ENCODE measurements at places on chromosomes 5 and 9.

- DNase-seq: no peak
These were observed 665.0 kb upstream of the RIOK2 start for GRCh38 chr5:97847920-97848631.

DNA sequence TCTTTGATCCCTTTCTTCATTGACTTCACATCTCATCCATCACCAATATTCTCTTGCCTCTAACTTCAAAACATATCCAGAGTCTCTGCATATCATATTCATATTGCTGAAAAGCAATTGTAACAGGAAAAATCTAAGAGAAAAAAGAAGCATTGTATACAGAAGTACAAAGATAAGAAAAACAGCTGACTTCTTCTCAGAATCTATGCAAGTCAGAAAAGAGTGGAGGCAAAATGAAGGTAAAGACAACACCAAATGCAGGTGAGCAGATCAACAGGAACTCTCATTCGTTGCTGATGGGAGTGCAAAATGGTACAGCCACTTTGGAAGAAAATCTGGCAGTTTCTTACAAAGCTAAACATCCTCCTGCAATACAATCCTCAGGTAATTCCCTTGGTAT lies 155.6 kb downstream of the PHF2 start:
- DNase-seq: peak; percentile 4

DNA sequence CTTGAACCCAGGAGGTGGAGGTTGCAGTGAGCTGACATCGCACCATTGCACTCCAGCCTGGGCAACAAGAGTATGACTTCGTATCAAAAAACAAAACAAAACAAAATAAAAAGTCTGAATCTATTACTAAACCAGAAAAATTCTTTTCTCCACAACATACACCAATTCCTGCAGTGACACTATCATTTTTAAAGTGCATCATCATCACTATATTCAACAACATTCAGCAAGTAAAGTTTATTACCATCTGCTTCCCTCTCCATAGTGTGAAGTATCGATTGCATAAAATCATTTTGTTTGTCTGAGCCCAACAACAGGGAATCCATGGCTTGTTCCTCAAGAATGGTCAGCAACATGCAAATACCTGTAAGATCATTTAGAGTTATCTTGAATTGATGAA lies 20.4 kb downstream of the SETX start:
- no peak for DNase-seq

GRCh38 chr9:111405701-111406100 lies 75.7 kb upstream of the OR2K2 start:
- no peak for DNase-seq

- no peak for DNase-seq
These were observed 11.6 kb downstream of the FCN2 start for GRCh38 chr9:134892221-134892620.

DNA sequence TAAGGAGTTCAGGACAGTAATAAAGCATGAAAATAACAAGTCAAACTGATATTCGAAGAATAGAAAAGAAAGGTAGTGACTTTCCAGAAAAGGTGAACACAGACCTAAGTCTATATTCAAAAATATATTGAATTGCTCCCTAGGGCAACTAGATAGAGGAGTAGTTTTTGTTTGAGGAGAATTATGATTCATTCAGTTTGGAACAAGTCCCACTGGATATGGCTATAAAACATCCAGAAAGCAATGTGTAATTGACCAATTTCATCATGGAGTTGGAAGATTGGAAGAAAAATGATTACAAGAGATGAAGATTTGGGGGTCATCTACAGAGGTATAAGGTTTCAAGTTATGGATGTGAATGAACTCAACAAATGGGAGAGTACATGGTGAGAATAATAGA lies 117.5 kb upstream of the ZNF462 start:
- DNase-seq: no peak

DNA sequence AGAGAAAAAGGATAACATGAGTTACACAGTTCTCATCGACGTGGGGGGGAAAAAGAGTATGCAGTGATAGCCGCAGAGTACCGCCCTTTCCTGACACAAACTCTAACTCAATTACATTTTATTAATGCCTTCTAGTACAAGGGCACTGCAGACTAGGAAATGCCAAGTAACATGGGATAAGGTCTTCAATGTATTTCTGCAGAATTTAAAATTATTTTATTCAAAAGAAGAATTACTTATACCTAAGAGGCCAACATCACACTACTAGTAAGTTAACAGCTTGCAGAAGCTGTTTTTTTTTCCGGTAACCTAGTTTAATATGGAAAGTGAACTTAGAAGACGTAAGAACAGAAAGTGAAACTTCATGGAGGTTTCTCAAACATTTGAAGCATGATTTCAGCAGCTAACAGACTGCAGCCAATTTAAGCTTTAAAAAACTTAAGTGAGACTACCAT lies 3.9 kb downstream of the SETX start:
- no peak for DNase-seq

DNA sequence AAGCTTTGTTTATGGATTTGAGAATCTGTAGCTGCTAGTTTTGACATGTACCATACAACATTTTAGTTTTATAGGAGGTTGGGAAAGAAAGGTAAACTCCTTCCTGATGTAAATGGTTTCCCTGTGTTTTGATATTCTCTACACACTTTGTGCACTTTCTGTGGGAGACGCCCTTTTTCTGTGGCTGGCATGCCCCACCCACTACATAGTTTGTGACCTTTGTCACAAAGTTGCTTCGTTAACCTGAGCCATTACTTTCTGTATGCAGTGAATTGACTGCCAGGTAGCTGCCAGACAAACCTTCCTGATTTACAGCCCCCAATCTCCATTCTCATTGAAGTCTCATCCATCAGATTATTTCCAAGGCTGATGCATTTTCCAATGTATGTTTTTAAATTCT lies 90.6 kb downstream of the NLN start:
- no peak for DNase-seq

GRCh38 chr9:26971721-26972120 lies 15.5 kb downstream of the IFT74 start:
- DNase-seq: no peak

DNA sequence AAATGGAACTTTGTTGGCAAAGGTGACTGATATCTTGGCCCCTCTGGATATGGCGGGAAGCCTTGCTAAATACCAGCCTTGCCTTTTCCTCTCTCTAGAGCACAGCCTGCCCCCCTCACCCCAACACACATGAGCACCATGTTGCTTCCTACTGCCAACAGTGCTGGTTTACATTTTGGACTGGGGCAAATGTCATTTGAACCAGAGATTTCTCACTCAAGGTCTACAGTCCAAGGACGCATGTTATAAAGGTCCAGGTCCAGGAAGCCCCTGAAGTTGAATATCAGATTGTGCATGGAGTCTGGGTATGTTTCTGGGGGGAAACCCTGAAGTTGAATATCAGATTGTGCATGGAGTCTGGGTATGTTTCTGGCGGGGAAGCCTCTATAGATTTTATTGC lies 19.9 kb downstream of the NEURL1B start:
- no peak for DNase-seq

DNA sequence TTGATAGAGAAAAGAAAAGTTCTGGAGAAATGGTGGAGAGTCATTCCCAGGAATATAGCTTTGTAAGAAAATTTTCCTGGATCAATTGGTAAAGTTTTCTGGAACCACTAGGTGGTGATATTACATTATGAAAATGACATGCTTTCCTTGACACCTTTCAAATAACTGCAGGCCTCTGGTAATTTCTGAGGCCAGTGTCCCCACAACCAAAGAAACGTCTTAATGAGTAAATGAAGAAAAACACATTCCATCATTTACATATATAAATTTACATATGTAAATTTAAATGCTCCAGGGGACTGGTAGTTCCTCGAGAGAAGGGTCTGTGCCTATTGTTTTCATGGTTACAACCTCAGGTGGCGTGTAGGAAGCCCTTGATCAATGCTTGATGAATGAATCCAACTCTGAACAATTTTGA lies 17.2 kb upstream of the RGS3 start:
- DNase-seq: no peak

DNA sequence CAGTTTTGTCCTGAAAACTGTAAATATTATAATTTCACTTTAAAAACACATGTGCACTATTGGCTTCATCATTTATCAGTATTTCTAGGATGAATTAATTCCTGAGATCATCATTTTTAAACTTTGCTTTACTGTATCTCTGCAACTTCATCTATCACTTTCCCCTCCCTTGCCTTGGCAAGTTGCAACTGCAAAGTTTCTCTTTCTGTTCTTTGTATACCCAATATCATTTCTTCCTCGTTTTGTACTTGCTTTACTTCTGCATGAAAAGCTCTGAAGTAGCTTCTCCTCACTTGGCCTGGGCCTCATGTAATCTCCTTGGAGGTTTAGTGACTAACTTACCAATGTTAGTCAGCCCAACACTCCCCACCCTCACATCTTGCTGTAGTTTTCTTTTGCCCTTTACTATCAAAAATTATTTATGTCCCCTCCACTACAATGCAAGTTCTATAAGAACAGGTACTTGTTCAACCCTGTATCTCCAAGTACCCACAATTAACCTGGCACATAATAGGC lies 12.8 kb downstream of the C5orf63 start:
- DNase-seq: no peak

DNA sequence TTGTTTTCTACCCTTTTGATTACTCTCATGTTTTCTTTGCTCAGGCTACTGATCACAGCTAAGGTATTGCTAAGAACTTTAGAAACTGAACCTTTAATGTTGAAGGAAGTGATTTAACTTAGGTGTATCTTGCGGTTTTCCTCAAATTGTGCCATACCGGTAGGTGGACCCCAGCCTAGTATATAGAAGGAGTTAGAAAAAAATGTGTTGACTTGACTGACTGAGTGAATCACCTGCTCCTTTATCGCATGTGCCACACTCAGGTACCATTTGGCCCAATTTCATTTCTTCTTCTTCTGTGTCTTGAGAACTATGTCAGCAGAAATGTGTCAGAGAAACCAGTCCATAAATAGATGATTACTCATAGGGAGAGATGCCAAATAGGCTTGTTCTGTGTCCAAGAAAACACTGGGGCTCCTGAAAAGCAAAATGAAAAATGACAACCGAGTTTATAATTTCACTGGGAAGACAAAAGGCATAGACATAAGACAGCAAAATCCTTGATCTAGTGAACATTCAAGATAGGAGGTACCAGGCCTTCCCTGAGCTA lies 19.4 kb downstream of the PLPPR1 start:
- DNase-seq: no peak
